D341Med (cell line): ENCODE measurements at places on chromosomes 1 and 21.

DNA sequence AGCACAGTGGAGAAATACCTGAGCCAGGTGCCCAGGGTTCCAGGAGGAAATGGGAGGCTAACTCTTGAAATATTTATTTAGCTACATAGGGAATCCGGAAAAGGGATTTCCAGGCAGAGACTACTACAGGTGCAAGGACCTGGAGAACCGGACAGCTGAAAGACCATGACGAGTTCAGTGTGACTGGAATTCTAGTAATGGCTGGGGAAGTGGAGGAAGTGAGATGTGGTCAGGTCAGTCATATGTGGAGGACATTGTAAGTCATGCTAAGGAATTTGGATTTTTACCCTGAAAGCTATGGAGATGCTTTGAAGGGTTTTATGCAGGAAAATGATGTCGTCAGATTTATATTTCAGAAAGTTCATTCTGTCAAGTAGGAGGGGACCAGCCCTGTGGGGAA, 1.8 kb downstream of the CAP1 start:
- DNase-seq, result no peak

GRCh38 chr1:160322831-160323230, 20.2 kb downstream of the COPA start:
- no peak for DNase-seq

DNA sequence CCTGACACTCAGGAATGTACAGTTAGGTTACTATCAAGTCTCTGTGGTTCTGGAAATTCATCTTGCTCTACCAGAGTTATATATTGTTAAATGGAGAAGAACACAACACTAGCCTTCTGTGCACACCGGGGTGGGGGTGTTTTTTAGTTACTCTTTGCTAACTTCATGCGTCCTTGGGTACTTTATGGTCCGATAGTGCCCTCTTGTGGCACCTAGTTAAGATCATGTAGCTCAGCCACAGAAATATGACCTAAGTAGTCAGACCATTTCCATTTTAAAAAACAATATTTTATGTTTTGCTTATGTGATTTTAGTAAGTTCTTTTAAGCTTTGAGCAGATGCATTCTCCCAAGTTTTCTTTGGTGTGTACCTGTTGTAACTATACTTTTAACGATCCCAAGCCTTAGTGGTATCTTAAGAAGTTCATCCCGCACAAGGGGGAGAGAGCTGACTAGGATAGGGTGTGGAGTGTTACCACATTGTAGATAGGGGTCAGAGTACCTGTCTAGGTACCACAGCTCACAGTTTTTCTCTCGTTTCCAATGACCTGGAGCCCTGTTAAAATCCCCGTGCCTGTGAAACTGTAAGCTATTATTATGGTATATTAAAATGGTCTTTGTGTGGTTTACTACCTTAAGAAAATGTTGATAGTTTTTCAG, 20.6 kb upstream of the SH3D21 start:
- DNase-seq, result peak; percentile 70

DNA sequence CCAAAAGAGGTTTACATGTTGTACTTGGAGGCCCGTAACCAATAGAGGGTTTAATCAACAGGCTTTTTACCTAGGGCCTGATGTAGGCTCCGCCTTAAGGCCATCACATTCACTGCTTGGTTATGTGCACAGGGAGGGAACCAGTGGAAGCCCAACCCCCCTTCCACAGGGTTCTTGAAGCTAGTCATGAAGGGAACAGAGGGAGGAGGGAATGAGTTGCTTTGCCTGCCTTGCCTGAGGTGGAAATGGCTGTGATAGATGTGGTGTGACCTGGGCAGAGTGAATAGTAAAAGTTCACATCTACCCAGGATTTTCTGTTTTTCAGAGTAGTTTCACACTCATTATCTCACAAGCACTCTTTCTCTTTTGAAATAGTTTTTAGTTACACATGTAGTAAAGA, 215.1 kb downstream of the ST6GALNAC3 start:
- DNase-seq, result no peak

GRCh38 chr1:225467193-225468020, 39.6 kb upstream of the LBR start:
- no peak for DNase-seq

- no peak for DNase-seq
These were observed 73.7 kb downstream of the LRRC8D start for GRCh38 chr1:89894210-89895201.

GRCh38 chr1:66556161-66556611, 22.2 kb downstream of the SGIP1 start:
- DNase-seq, result no peak

DNA sequence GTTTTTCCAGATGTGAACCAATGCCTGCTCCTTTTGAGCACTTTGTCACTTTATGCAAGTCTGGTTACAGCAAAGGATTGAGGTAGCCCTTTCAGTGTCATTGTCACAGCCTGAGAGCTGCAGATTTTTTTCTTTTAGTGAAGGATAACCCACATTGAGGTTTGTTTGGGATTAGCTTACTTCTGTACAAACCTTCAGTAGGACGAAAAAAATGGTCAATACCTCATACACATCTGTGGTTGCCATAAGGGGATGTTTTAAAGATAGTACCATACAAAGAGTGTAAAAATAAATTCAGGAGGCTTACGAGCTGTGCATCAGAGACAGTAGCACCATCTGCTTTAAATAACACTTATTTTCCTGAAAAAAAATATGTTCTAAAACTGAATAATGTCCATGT, 566.0 kb downstream of the AJAP1 start:
- DNase-seq, result no peak

DNA sequence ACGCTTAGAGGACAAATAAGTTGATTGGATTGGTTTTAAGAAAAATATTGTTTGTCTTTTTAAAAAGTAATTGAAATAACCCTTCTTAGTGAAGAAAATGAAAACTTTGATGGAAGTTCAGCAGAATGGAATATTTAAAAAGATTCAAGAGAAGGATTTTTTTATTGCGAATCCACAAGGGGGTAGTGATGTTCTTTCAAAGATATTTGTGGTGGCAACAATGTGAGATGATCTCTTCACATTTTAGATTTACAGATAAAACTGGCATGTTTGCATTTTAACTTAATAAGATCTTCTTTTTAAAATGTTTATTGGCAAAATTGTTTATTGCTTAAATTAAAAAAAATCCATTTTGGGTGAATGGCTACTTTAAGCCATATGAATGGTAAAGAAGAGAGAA, 8.9 kb downstream of the CAMTA1 start:
- DNase-seq, result no peak

GRCh38 chr1:241518476-241519307, 863 bp downstream of the FH start:
- DNase-seq, result no peak

DNA sequence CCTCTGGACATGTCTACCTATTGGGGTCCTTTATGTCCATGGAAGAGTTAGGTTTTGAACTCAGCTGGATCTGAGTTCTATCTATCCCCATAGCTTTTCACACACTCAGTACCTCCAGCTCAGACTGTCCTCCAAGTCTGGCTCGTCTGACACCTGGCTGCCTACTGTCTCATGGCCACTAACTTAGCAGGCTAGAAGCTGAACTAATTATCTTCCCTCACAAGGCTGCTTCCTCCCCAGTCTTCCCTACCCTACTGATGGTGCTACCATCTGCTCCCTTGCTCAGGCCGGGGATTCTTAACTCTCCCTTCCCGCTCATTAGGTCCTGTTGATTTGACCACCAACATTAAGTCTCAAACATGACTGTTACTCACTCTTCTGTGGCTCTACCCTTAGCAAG, 13.4 kb downstream of the VANGL2 start:
- DNase-seq, result no peak

DNA sequence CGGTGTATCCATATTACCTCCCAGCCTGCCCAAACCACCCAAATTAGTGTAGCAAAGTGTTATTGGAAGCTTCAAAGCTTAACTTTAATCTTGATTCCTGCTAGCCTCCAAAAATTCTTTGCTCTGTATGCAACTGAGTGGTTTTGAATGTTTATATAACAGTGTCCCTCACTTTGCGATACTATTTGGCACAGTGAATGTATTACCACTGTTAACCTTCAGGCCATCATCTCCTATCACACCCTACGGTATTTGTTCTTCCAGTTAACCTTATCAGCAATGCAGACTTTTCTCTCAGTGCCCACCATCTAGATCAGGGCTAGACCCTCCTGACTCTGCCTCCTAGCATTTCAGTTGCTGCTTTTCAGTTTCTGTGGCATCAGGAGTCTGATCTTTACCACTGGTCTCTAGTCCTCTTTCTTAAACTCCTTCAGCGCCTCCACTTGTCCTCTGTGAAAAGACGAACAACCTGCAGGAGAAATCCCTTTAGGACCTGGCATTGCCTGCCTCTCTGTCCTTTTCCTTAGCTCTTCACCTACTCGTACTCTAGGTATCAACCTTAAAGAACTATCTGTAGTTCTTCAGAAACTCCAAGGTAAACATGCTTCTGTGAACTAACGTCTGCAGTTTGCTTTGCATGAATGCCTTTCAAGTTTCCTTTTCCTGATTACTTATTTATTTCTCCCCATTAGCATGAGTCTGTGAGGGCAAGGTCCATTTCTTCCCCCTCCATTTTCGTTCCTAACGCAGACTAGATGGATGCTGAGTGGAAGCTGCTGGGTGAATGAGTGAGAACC, 71.7 kb downstream of the SNX7 start:
- DNase-seq, result no peak

GRCh38 chr1:1929639-1930545, 10.8 kb upstream of the TMEM52 start:
- DNase-seq, result no peak

DNA sequence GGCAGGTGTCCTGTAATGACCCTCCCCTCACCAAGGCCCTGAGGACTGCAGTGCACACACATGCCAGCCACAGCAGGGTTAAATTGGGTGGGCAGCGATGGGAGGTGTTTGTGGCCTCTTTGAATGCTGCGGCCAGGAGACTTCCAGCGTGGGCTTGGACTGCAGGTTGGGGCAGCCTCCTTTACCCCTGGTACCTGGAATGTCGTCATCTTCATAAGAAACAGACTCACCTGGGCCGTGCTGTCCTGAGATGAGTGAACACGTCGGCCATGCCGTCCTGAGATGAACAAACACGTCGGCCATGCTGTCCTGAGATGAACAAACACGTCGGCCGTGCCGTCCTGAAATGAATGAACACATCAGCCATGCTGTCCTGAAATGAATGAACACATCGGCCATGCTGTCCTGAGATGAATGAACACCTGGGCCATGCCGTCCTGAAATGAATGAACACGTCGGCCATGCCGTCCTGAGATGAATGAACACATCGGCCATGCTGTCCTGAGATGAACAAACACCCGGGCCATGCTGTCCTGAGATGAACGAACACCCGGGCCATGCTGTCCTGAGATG, 50.1 kb upstream of the COL6A1 start:
- no peak for DNase-seq

DNA sequence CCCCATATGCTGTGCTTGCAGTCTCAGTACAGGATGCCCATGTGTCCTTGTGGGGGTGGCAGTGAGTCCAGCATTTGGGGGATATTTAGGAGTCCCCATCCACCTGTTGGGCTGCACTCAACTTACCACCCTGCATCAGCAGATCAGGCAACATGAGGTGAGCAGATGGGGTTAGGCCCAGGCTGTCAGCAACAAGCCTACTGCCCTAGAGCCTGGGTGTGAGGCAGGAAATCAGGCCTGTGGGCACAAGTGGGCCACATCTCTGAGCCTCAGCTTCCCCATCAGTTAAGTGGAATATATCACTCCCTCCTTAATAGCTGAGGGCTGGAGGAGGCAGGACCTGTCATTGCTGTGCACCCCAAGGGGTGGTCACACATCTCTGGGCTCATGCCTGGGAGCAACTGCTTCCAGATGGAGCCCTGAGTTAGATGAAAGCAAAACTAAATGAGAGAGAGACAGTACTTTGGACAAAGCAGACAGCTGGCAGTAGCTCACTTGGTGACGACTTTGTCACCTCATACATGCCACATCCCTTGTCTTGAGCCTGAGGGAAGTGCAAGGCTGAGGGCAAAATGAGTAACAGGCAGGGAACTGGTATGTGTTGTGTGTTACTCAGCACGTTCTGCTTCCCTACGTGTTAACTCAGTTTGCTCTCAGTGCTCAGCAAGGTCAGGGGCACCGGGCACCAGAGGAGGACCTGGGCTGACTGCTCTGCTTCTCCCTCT, 48.4 kb downstream of the TRIM11 start:
- DNase-seq, result no peak

DNA sequence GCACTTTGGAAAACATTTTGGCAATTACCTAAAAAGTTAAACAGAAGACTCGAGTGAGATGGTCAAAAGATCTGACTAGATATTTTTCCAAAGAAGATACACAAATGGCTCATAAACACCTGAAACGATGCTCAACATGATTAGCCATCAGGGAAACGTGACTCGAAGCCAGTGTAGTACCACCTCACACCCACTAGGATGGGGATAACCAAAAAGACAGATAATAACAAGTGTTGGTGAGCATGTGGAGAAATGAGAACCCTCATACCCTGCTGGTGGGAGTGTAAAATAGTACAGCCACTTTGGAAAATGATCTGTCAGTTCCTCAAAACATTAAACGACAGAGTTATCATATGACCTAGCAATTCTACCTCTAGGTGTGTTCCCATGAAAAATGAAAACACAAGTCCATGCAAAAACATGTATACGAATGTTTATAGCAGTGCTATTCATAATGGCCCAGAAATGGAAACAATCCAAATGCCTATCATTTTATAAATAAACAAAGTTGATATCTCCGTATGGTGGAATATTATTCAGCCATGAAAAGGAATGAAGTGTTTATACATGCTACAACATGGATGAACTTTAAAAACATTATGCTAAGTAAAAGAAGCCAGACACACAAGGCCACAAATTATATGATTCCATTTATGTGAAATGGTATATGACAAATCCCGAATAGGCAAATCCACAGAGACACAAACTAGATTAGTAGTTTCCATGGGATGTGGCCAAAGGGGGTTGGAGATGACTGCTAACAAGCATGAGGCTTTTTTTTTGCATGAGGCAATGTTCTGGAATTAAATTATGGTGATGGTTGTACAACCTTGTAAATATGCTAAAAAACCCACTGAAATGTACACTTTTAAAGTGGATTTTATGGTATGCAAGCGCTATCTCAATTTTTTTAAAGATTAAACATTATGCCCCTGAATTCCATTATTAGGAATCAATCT, 625.3 kb downstream of the KIF26B start:
- DNase-seq, result no peak

- peak; percentile 24 for DNase-seq
These were observed 9.7 kb upstream of the STIL start for GRCh38 chr1:47323599-47324031.

DNA sequence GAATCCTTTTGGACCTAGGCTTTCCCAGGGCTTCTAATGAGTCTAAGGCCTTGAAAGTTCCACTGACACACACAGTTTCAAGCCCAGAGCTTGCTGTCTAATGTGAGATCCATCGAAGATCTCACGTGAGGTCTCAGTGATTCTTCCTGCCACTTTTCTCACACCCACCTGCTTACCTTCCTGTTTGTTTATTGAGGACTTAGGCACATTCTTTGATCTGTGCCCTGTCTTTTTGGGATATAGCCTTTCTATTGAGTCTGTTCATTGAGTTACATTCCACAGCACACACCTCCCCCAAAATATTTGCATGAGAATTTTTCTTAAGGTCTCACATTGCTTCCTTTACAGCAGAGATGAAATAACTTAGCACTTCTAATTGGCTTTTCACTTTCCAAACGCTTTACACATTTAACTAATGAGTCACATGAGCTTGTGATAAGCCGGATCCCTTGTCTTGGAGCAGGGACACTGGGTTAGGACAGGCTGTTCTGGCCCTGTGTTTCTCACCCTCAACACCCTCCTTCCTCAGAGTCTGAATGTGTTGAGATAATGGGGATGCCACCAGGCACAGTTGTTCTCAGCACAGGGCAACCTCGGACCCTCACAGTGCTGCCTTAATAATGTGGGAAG, 288.3 kb downstream of the TM2D1 start:
- DNase-seq, result no peak

GRCh38 chr1:204225841-204226735, 12.3 kb upstream of the GOLT1A start:
- DNase-seq, result peak; percentile 27

- no peak for DNase-seq
These were observed 27.2 kb downstream of the OVAAL start for GRCh38 chr1:180585994-180586359.
